Muscle of back (tissue), 13 donors: ENCODE measurements at places on chromosomes 3 and 15. TPM values are rescaled to one million over a fixed set of nuclear protein-coding genes. Genes with fewer than 3 reads are reported as not detected.

Gene CISH
- 10.8 TPM for polyA plus RNA-seq

Gene CSTA
- 0.75 TPM for polyA plus RNA-seq

Gene GOLGA8O
- not detected for polyA plus RNA-seq

Gene GRK7
- not detected for polyA plus RNA-seq

Gene ARRDC4
- 15.5 TPM for polyA plus RNA-seq

Gene OXNAD1
- 8.1 TPM for polyA plus RNA-seq

Gene SLC12A8
- polyA plus RNA-seq = 0.50 TPM

Gene TXNRD3
- polyA plus RNA-seq = 13.7 TPM

Gene MAP1A
- polyA plus RNA-seq = 34.7 TPM

Gene NPAP1
- 0.07 TPM for polyA plus RNA-seq

Gene MGA
- polyA plus RNA-seq = 26.6 TPM

Gene SOX2
- 2.3 TPM for polyA plus RNA-seq

Gene ADCY5
- polyA plus RNA-seq = 3.7 TPM

Gene ERICH6
- polyA plus RNA-seq = 0.83 TPM

Gene GASK1A
- 10.1 TPM for polyA plus RNA-seq

Gene HRG
- not detected for polyA plus RNA-seq

Gene CD96
- 0.64 TPM for polyA plus RNA-seq

Gene LXN
- 24.3 TPM for polyA plus RNA-seq

Gene SNX4
- 36.8 TPM for polyA plus RNA-seq

Gene HGD
- polyA plus RNA-seq = 0.32 TPM

Gene CPLX3
- not detected for polyA plus RNA-seq

Gene MINAR1
- polyA plus RNA-seq = 1.4 TPM

Gene DZIP3
- polyA plus RNA-seq = 20.7 TPM

Gene CNTN6
- polyA plus RNA-seq = 2.1 TPM

Gene GOLGA8T
- not detected for polyA plus RNA-seq

Gene SLC35G2
- polyA plus RNA-seq = 3.2 TPM

Gene RAB6B
- 9.9 TPM for polyA plus RNA-seq

Gene RAB5A
- polyA plus RNA-seq = 47.4 TPM

Gene POPDC2
- polyA plus RNA-seq = 20.6 TPM

Gene RLBP1
- 0.09 TPM for polyA plus RNA-seq

Gene SLC22A14
- polyA plus RNA-seq = 0.11 TPM

Gene GOLGA8Q
- polyA plus RNA-seq = 2.1 TPM

Gene ALG1L2
- polyA plus RNA-seq = 2.0 TPM

Gene ADAMTS7
- polyA plus RNA-seq = 14.9 TPM

Gene ATP2B2
- polyA plus RNA-seq = 7.1 TPM

Gene KLHL6
- polyA plus RNA-seq = 1.6 TPM

Gene HYAL1
- polyA plus RNA-seq = 1.4 TPM

Gene POLQ
- 3.1 TPM for polyA plus RNA-seq

Gene MEIS2
- polyA plus RNA-seq = 9.0 TPM
